Karpas-422 (cell line): ENCODE measurements at places on chromosomes 7 and 10. TPM values are rescaled to one million over a fixed set of nuclear protein-coding genes. Genes with fewer than 3 reads are reported as not detected.

Gene TAF5
- total RNA-seq, result 5.7 and 6.0 TPM in 2 replicates

Gene MYO1G
- 62.4 and 130 TPM in 2 replicates for total RNA-seq

Gene SEMA3C
- not detected in 2 replicates for total RNA-seq

Gene CCDC146
- 3.9 and 14.6 TPM in 2 replicates for total RNA-seq

Gene OR2A7
- total RNA-seq, result not detected in 2 replicates

Gene AEBP1
- total RNA-seq, result 5.9 TPM in 1 of 2 replicates, not detected in the other

Gene GHRHR
- total RNA-seq, result not detected in 2 replicates

Gene PILRA
- total RNA-seq, result 2.3 and 2.4 TPM in 2 replicates

Gene PNLIPRP2
- not detected in 2 replicates for total RNA-seq

Gene TMEM213
- not detected in 2 replicates for total RNA-seq

Gene STMP1
- total RNA-seq, result 12.5 and 30.4 TPM in 2 replicates

Gene PAPOLB
- total RNA-seq, result not detected in 2 replicates

Gene GNGT1
- total RNA-seq, result not detected in 2 replicates

Gene OR2A1
- total RNA-seq, result not detected in 2 replicates

Gene NUTM2A
- total RNA-seq, result 0.14 and 0.26 TPM in 2 replicates

Gene NPY4R2
- not detected in 2 replicates for total RNA-seq

Gene CPA1
- total RNA-seq, result not detected in 2 replicates

Gene UCN3
- total RNA-seq, result not detected in 2 replicates

Gene FERD3L
- not detected in 2 replicates for total RNA-seq

Gene ZNF485
- total RNA-seq, result 7.5 and 12.7 TPM in 2 replicates

Gene VIPR2
- total RNA-seq, result not detected in 2 replicates

Gene NODAL
- not detected in 2 replicates for total RNA-seq

Gene GGCT
- 73.5 and 78.1 TPM in 2 replicates for total RNA-seq
